NCI-H1417 (cell line): ENCODE measurements at places on chromosomes 1 and 21.

DNA sequence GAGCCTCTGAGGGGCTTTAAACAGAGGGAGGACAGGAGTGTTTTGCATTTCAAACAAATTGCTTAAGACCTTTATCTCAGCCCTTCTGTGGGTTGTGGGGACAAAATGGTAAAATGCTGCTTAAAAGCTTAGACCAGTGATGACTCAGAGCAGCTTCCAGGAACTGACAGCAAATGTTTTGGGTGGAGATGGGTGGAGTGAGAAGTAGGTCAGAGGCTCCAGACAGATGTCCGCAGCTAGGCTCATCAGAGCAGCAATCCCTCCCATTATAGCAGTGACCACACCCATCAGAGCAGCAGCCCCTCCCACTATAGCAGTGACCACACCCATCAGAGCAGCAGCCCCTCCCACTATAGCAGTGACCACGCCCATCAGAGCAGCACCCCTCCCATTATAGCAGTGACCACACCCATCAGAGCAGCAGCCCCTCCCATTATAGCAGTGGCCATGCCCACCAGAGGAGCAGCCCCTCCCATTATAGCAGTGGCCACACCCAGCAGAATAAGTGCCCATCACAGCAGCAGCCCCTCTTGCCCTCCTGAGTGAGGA is 532.2 kb downstream of the MATN1 start:
- no peak for DNase-seq

- no peak for DNase-seq
Observed at GRCh38 chr1:37159102-37159501, 124.8 kb upstream of the GRIK3 start.

DNA sequence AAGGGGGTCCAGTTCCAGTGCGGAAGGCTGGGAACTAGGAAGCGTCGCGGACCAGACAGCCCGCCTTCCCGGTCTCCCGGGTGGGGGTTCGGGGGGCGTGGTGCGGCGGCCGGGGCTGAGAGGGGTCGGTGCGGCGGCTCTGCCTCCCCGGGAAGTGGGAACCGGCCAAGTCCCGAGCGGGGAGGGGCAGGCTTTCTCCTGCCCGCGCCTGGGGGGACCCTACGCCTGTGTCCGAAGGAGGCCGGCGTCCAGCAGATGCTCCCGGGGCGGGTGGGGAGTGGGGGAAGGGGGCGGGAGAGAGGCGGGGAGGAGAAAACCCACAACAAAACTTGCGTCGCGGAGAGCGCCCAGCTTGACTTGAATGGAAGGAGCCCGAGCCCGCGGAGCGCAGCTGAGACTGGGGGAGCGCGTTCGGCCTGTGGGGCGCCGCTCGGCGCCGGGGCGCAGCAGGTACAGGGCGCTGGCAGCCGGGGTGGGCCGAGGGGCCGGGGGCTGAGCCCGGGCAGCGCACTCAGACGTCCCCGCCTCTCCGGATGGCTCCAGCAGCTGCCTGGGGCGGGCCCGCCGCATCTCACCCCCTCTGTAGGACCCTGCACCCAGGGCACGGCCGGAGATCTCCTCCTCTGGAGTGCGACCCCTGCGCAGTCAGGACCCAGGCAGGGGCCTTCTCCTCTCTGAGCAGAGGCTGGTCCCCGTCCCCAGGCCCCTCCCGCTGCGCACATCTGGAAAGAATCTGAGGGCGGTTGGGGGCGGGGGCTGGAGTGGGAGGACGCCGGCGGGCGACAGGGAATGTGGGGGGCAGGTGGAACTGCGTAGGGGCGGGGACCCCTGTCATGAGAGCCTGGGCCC is at the start of gene PODN:
Gene PODN (plus strand): TSS at position 355 of the 849 bp plus-strand sequence. CDS start 7,643 bp downstream, outside the sequence.
- no peak for DNase-seq

DNA sequence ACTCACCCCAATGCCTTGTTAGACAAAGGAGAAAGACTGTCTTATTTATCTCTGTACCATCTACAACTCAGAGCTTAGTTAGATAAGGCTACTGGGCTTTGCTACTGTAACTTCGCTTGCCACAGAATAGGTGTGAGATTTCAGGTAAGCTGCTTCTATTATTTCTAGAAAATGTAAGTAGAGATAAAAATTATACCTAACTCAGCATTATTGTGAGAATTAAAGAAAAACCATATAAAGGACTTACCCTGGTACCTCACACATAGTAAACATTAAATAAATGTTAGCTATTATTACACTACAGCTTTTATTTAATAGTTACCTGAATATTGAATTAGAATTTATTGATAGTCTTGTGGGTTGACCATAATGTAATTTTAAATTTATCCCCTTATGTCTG is 36.5 kb upstream of the EPHX4 start:
- DNase-seq = no peak
